ENCODE measurements at places on chromosomes 12 and 14.

- no peak for DNase-seq
Observed at GRCh38 chr14:95520346-95520745, 3.9 kb upstream of the SYNE3 start.

DNA sequence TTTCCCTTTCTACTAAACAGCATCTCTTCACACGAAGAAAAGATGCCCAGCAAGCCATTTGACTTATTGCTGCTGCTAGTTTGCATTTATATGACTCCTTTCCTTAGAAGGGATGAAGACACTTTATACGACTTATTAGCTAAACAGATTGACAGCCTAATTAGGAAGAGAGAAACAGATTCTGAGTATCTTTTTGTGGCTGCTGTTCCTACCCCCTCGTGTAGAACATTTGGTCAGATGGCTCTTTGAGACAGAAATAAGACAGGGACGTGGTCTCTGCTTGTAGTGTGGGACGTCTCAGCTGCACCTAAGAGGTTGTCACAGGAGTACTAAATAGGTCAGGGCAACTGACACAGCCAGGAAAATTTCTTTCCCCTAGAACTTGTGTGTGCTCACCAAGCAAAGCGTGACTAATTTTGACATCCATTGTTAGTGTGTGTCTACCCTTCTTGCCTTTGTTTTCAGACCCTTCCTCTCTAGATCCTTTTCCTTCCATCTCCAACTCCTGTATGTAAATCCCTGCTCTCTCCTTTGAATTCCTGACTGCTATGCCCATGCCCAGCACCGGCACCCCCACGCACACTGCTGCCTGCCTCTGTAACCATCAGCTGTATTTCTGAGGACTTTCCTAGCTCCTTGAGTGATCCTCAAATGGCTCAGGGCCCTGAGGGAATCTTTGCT lies 83.2 kb downstream of the DAD1 start:
- DNase-seq: no peak

- DNase-seq: no peak
Observed at GRCh38 chr14:87864356-87865270, 128.4 kb downstream of the GALC start.

DNA sequence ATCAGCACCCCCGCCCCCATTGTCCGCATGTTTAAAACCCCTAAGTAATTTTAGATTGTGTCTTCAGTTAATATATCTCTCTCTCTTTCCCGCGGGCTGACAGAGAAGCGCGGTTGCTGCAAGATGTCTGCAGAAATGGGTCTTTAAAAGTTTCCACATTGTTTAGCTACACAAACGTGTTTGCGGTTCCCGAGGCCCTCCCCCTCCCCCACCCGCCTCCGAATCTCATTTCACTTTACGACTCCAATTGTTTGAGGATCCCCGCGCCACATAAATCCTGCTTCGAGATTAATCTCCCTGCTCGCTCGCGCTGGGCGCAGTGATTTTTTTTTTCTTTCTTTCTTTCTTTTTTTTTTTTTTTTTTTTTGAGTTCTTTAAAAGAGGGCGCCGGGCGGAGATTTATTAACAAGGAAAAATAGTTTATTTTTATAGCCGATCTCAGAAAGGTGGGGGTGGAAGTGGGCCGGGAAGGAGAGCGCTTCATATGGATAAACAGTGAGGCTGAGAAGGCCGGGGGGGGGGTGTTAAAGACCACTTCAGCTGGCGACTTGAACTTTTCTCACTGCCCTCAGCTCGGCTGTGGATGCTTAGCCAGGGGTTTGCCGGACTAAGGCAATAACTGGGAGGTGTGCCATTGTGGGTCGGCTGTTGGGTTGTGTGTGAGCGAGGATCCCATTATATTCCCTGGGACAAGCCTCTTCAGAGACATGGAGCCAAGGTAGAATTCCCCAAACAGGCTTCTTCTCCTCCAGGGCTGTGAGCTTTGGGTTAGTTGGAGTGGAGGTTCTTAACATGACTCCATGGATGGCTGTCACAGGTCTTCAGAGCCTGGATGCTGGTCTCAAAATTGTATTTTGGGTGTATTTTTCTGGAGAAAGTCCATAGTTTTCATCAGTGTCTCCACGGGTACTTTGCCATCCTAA lies 39.7 kb upstream of the TBX5 start:
- DNase-seq: no peak

GRCh38 chr12:55720894-55721444 lies 776 bp downstream of the RDH5 start:
- peak; percentile 91 for DNase-seq

DNA sequence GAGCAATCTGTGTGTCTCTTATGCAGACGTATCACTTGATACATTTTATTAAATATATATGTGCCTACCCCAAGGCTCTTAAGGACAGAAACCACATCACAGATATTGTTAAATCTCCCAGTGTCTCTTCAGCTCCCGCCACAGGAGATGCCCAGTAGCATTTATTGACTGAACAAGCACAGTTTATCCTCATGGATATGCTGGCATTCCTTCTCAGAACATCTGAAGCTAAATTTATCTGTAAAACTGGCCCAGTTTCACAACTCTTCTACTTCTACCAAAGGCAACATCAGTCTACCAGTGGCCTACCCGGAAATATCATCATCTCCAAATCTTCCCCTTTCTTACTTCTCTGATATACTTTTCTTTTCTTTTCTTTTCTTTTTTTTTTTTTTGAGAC lies 10.7 kb downstream of the APOLD1 start:
- DNase-seq: no peak

DNA sequence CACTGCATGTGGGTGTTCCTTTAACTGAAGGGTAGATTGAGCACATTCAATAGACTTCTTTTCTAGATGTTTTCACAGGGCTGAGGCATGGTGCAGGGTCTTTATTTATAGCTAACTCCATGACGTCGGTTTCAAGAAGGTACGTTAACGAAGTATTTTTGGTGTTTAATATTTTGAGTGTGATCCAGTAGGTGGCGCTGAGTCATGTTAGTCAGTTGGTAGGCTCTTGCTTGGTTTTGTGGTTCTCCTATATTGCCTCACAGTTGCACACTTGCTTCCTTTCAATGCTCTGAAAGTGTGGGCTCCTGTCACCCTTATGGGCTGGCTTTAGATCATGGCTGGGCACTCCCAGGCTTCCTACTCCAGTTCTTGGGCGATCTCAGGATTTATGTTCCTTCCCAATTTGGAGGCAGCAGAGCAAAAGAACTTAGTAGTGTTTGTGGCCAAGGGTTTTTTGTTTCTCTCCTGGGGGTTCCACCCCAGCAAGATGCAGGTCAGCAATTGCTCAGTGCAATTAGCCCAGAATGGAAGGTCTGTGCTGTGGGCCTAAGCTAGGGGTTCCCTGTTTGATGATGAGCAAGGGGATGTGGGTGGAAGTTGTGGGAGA lies 471.6 kb upstream of the FOXG1 start:
- no peak for DNase-seq

All from AG08395 (cell line).